ENCODE measurements at places on chromosomes 7 and 10. TPM values are rescaled to one million over a fixed set of nuclear protein-coding genes. Genes with fewer than 3 reads are reported as not detected.
A peak's percentile ranks its signal among the peaks of the same experiment; 100 is the strongest.

DNA sequence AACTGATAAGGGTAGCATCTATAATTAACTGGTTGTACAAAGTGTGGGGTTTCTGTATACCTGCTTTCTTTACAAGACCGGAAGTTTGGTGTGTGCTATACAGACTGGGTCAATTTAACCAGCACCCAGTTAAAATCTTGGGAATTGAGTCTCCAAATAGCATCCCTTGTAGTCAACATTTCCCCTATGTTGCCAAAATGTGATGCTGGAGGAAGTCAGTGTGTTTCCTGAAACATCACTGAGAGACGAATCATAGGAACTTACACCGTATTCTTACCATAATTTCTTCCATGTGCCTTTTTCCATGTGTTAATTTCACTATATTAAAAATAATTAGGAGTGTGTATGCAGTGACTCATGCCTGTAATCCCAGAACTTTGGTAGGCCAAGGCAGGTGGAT, 1.7 kb downstream of the AKR1C4 start:
- DNase-seq, result no peak

DNA sequence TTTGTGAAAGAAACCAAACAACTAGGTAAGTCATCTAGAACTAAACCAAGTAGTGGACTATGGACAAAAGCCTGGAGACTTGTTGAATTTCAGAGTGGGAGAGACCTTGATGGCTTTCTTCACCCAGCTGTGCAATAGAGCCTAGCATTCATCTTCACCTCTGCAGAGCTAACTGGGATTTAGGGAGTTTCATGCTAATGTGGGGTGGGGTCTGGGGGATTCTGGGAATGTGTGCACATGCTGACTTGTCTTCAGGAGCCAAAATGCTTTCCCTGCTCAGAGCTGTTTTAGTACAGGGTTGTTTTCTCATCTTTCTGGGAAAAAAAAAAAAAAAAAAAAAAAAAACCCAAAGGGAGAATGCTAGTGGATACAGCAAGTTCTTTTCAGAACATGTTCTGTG, 81.3 kb upstream of the ARHGAP21 start:
- DNase-seq, result no peak

DNA sequence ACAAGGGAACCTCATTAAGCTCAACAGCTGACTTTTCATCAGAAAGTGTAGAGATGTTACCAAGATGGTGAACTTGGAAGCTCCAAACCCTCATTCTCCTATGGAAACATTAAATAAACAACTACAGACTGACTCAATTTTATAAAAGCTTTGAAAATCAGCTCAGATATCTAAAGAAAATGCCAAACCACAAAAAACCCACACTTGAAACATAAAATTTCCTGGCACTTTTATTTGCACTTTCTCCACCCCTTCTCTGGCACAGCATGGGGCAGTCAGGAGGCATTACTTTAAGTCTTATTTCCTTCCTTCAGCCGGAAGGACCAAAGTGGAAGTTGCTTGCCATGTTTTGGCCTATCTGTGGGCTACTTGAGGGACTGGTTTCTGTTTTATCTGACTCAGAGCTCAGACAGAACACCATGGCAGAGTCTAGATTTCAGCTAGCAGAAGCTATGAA, 114.7 kb downstream of the ODAD2 start:
- DNase-seq, result no peak

DNA sequence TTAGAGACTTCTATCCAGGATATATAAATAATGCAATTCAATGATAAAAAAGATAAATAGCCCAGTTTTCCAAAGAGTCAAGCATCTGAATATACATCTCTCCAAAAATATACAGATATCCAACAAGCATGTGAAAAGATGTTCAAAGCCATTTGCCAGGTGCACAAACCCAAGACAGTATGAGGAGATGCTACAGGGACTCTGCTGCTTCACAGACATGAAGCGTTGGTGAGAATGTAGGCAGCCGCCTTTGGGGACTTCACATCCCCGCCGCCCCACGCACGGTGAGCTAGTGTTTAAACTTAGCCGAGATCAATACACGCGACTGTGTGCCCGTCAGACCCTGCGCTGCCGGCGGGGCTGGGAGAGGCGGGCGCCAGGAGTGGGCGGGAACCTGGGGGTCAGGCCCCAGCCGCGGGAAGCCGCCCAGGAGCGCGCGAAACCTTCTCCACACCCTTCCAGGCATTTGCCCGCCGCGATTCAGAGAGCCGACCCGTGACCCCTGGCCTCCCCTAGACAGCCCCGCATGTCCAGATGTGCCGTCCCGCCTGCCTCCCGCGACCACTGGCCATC, 927 bp upstream of the ALOX5 start:
- peak; percentile 90 for DNase-seq

DNA sequence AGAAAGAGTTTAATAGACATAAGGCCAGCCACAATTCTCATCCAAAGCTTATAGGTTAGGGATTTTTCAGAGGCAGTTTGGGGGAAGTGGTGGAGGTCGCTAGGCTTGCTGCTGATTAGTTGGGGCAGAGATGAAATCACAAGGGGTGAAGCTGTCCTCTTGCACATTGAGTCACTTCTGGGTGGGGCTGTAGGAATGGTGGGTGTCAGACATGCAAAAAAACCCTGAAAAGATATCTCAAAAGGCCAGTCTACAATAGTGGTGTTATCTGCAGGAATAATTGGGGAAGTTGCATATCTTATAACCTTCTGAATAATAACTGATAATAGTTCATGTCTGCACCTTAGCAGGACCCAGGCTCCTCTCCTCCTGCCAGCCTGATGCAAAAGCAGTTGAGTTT, 2.1 kb downstream of the FAM24B start:
- DNase-seq, result no peak

The AFAP1L2 gene
- 9.6 TPM for total RNA-seq

Data from upper lobe of left lung (tissue), 6 donors.